Activated T-helper 1 cell treated with Interleukin-2 at 50 U/mL for 16 hours (primary cell): ENCODE measurements at places on chromosomes 7 and 10.

DNA sequence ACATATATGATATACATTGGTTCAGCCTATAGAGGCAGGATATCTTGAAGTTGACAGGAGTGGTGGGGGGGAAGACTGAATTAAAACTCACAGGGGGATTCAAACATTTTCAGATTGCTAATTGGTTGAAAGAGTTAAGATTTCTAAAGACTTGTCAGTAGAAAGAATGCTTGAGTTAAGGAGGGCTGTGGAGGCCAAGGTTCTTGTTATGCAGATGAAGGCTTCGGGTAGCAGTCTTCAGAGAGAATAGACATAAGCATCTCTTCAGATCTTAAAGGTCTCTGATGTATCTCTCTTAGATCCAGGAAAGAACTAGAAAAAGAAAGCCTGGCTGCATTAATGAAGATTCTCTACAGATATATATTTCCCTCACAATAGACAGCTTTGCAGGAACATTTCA is 209.8 kb upstream of the SEMA3D start:
- no peak for DNase-seq

DNA sequence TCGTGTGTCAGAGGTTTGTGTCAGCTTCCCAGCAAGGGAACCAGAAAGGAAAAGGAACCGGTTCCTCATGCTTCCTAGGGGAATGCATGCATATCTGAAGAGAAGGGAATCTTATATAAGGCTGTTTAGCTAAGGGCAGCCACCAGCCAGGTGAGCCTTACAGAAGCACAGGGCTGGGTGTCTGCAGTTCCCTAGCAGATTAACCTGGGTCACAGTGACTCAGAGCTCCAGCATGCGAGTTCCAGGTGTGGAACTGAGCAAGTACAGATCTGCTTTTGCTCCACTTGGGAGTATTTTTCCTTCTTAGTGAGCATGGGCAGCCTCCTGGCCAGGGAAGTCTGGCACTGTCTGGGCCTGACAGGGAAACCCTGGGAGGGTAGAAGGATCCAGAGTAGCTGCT is 957 bp upstream of the ANKRD2 start:
- DNase-seq, result no peak

DNA sequence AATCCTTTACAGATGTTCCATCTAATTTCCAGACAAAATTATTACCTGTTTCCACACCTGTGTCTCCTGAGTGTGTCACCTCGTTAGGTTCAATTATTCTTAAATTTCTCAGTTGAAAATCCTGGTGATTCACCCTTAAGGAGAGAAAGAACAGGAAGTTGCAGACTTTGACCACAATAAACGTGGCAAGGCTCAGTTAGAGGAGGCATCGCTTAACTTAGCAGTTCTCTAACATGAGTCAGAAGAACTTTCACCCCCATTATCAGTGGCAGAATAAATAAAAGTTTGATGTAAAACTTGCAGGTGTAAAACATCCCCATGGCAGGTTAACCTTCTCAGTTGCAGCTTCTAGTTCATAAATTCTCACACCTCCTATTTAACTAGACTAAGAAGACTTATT is 8.3 kb downstream of the XPNPEP1 start:
- DNase-seq, result no peak

- DNase-seq, result no peak
These were observed 16.0 kb downstream of the EGFR start for GRCh38 chr7:55034776-55035175.

DNA sequence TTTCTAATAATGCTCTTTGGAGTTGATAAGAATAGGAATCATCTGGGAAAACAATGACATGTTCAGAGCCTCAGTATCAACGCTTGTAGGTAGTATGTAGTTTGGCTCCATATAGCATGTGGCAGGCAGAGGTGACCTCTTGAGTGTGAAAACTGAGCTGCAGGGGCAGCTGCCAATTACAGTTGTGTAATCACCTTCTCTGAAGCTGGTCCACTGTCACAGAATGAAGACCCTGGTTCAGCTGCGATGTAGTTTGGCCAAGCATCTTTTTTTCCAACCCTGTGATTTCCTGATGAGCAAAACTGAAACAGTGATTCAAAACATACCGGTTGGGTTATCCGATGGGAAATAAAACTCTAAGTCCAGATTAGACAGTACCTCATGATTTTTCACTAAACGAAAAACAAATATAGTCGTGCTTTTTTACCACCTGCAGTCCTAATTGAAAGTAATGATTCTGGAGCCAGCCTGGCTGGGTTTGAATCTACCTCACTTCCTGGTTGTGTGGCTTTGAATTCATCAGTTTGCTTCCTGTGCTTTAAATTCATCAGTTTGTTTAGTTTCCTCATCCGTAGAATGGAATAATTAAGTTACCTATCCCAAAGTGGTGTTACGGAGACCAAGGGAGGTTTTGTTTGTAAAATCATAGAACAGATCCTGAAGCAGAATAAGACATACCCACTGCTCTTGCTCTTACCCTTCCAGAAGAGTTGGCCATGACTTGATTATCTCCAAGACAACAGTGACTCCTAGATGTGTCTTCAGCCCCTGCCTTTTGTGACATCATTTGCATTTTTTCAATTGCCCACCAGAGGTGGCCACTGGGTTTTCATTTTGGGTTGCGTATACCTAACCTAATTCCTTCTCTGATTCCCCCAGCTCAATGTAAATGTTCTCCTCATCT is 87.4 kb downstream of the CELF2 start:
- DNase-seq, result no peak

DNA sequence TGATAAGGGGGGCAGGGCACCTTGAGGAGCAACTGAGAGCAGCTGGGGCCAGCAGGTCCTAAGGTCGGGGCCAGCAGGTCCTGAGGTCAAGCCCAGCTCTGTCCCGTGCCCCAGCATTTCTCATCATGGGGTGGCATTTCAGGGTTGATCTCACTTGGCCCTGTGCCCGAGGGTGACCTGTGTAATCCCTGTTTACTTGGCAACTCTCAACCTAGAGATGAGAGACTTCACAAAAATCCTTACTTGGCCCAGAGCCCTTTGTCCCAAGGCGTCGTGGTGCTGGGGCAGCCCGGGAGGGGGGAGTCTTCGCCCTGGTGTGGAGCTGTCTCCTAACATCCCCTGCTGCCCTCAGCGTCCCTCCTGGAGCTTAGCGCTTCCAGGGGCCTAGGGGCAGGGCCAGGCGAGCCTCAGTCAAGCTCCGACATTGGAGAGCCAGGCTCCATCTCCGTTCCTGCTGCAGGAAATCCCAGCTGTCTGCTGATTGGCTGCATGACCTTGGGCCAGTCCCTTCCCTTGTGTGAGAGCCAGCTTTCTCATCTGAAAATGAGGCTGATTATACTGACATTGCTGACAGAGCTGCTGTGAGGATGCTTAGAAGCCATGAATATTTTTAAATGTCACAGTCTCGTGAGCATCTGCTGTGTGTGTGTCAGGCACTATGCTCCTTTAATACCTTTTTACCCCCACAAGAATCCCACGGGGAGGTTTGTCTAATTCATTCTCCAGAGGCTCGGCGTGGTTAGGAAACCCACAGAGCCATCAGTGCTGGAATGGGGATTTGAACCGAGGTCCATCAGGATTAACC is 94.3 kb downstream of the ZMIZ1 start:
- no peak for DNase-seq

GRCh38 chr10:27143686-27144085 is 10.5 kb downstream of the YME1L1 start:
- DNase-seq, result no peak

DNA sequence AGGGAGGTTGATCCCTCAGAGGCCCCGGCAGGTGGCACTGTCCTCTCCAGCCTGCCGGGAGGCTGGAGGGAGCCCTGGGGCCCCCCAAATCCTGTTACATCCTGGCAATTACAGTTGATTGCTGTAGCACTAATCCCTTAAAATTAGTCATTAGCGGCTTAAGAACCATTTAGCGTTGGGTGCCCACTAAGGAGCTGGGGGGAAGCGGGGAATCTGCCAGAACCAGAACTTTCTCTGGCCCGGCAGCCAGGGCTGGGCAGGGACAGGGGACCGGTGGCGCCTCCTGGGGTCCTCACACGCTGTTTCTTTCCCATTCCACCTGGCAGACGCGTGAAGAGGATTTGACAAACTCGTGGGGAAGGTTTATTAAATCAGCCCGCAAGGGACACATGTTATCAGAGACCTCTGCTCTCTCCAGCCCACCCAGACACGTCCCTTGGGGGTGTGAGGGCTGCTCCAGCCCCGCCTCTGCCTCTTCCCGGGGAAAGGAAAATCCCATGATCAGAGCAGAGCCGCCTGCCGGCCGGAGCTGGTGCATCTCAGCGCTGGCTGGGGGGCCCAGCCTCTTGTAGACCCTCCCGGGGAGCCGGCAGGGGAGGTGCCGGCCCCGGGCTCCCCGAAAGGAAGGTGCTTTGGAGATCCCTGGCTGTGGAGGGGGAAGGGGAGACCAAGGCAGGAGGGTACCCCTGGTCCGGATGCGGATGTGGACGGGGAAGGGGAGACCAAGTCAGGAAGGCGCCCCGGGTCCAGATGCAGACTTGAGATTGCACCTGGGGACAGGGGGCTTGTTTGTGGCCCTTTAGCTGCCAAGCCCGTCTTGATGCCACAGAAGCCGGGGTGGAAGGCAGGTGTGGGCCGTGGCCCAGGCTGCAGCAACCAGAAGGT is 142.7 kb downstream of the ELFN1 start:
- no peak for DNase-seq

DNA sequence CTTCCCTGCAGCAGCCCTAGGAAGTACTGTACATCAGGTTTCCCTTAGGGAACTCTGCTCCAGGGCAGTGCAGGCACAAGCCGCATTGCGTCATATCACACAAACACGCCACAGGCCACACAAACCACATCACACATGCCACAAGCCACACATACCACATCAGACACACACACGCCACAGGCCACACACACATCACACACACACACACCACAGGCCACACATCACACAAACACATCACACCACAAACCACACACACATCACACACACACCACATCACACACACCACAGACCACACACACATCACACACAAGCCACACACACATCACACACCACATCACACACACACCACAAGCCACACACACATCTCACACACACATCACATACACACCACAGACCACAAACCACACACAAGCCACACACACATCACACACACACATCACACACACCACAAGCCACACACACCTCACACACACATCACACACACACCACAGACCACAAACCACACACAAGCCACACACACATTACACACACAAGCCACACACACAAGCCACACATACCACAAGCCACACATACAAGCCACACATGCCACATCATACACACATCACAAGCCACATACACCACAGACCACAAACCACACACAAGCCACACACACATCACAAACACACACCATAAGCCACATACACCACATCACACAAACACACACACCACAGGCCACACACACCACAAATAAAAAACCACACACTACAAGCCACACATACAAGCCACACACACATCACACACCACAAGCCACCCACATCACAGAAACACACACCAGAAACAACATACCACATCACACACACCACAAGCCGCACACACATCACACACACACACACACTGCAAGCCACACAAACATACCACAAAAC is 53.4 kb downstream of the TMEM209 start:
- peak; percentile 24 for DNase-seq

GRCh38 chr7:106870983-106871410 is 5.9 kb downstream of the PIK3CG start:
- DNase-seq, result no peak

- DNase-seq, result no peak
These were observed 486 bp downstream of the CACNA2D1 start for GRCh38 chr7:82443036-82443546.

DNA sequence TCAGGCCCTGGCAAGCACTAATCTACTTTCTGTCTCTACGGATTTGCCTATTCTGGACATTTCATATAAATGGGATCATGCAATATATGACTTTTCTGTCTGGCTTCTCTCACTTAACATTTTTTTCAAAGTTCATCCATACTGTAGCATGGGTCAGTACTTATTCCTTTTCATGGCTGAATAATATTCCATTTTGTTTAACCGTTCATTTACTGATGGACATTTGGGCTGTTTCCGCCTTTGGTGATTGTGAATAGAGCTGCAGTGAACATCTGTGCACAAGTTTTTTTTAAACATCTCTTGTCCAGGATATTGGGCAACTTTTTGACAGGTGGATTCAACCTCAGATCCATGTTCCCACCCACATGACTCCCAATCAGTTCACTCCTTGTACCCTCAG is 31.0 kb downstream of the AIFM2 start:
- DNase-seq, result no peak

DNA sequence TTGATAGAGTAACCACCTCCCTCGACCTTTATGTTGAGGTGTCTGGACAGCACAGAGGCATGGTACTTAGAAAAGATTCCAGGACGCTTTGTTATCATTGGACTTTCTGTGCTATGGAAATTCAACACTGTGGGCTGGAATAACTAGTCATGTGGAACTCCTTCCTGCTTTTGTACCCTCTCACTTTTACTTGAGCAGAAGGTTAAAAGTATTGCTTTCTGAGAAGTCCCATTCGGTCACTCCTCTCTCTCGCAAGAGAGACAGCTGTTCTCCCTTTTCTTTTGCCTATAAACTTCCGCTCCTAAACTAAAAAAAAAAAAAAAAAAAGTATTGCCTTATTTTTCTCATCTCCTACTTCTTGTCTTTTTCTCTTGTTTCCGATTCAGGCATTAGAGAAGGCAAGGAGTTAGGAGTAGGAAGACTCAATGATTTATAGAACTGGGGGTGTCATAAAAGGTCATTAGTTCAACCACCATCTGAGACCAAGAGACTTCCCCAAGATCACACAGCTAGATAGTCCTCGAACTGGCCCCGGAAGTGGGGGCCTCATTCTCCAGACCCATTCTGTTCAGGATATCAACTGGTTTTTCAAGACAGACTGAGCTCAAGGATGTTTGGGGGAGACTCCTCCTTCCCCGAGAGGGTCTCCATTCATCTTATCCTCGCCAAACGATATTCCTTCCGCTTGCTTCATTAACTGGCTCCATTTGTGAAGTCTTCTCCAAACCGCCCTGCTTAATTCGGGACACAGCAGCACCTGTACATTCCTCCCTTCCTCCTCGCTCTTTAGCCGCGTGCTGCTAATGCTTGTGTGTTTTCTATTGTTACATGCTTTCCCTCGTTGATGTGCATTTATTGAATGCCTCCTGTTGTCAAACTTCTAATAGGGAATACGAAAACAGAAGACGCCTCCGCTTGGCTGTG is 995 bp upstream of the INPP5F start:
- DNase-seq, result no peak

DNA sequence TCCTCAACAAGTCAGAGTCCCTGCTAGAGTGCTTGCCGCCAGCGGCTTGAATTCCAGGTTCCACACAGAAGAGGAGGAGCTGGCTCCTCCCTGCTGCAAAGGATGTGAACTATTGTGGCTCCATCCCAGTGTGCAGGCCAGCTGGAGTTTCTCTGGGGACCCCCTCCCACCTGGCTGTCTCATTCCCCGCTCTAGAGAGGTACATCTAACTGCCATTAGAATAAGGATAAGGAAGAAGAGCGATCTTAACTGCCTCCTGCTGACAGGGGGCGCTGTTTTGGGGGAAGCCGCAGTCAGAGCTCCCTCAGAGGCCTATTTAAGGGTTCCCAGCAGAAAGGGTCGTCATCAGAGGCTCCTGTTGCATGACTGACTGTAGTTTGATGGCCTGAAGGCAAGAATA is 40.8 kb upstream of the HECW1 start:
- DNase-seq, result no peak

GRCh38 chr10:95458871-95459270 is 102.3 kb downstream of the SORBS1 start:
- no peak for DNase-seq
